ENCODE measurements at places on chromosomes 2 and 18. TPM values are rescaled to one million over a fixed set of nuclear protein-coding genes. Genes with fewer than 3 reads are reported as not detected.

GRCh38 chr18:58148954-58149471 is 105.0 kb downstream of the NEDD4L start:
- H3K4me1 ChIP-seq = no peaks in the 10 kb centered on the region
- no peaks in the 10 kb centered on the region for H3K36me3 ChIP-seq
- no peak overlapping the region for H3K27ac ChIP-seq
- no peak for DNase-seq

DNA sequence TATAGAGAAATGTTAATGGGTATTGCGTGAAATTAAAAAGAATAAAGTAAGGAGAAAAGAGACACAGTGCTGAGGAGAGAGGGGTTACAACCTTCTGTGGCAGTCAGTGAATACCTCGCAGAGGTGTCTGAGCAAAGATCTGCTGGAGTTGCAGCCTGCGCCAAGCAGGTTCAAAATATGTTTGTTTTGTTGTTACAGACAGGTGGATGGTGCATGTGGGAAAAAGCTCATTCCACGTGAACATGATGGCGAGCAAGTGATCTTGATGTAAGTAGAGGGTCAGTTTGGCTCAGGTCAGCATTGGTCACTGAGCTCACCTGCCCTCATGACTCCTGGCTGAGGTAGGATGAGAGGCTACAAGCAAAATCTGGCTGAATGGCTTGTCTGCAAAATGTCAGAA is 66.2 kb downstream of the SOX11 start:
- DNase-seq = no peak
- H3K27me3 ChIP-seq = no peaks in the 10 kb centered on the region
- no peaks in the 10 kb centered on the region for H3K4me1 ChIP-seq
- H3K36me3 ChIP-seq = no peaks in the 10 kb centered on the region
- H3K27ac ChIP-seq = no peak overlapping the region

- no peak overlapping the region for H3K27ac ChIP-seq
- no peaks in the 10 kb centered on the region for H3K36me3 ChIP-seq
- H3K4me1 ChIP-seq = no peaks in the 10 kb centered on the region
- no peak overlapping the region for H3K4me3 ChIP-seq
- no peak for DNase-seq
These were observed 38.2 kb downstream of the BOLA3 start for GRCh38 chr2:74109551-74109950.

- no peak overlapping the region for H3K27ac ChIP-seq
- H3K4me3 ChIP-seq = no peak overlapping the region
- H3K27me3 ChIP-seq = no peaks in the 10 kb centered on the region
- no peaks in the 10 kb centered on the region for H3K4me1 ChIP-seq
- DNase-seq = no peak
These were observed 12.4 kb upstream of the EML4 start for GRCh38 chr2:42156721-42157120.

DNA sequence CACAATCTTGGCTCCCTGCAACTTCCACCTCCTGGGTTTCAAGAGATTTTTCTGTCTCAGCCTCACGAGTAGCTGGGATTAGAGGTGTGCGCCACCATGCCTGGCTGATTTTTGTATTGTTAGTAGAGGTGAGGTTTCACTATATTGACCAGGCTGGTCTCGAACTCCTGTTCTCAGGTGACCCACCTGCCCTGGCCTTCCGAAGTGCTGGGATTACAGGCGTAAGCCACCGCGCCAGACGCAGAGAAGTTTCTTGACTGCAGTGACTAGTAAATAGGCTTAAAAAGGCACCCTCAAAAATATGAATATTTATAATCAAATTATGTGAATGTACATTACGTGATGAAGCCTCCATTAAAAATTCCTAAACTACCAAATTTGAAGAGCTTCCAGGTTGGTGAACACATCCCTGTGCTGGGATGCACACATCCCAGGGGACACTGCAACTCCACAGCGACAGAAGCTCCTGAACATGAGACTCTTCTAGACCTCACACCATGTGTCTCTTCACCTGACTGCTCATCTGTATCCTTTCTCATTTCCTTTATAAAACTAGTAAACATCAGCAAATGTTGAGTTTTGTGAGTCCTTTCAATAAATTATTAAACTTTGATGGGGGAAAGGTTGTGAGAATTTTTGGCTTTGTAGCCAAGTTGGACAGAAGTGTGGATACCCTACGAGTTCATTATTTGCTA is 203.3 kb upstream of the SPOPL start:
- no peaks in the 10 kb centered on the region for H3K4me1 ChIP-seq
- H3K27me3 ChIP-seq = no peaks in the 10 kb centered on the region
- H3K27ac ChIP-seq = no peak overlapping the region
- no peaks in the 10 kb centered on the region for H3K36me3 ChIP-seq
- H3K4me3 ChIP-seq = no peak overlapping the region

GRCh38 chr2:222734703-222735014 is 63.2 kb downstream of the MOGAT1 start:
- no peaks in the 10 kb centered on the region for H3K4me1 ChIP-seq
- no peak for DNase-seq
- H3K27ac ChIP-seq = no peak overlapping the region
- no peaks in the 10 kb centered on the region for H3K27me3 ChIP-seq
- H3K4me3 ChIP-seq = no peak overlapping the region
- no peaks in the 10 kb centered on the region for H3K36me3 ChIP-seq

DNA sequence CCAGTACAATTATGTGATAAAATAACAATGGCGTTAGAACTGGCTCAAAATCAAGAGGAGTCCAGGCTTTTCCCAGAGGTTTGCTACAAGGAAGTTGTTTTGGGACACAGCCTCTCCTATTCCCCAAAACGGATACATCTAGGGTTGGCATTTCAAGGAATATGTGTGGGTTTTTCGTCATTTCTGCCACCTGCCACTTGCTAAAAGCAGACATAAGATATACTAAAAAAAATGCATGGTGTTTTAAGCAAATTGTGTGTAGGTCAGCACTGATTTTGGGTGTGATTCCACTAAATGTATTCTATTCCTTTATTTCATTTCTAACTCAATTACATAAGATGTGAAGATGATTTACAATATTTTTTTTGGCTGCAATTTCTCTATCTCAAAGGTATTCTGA is 36.4 kb upstream of the GCG start:
- H3K4me3 ChIP-seq = no peak overlapping the region
- no peak for DNase-seq
- no peak overlapping the region for H3K27ac ChIP-seq
- no peaks in the 10 kb centered on the region for H3K36me3 ChIP-seq

- H3K4me3 ChIP-seq = no peak overlapping the region
- no peaks in the 10 kb centered on the region for H3K27me3 ChIP-seq
- DNase-seq = no peak
- H3K36me3 ChIP-seq = no peaks in the 10 kb centered on the region
These were observed 499.0 kb downstream of the TGIF1 start for GRCh38 chr18:3948958-3949357.

- H3K4me1 ChIP-seq = peaks cover 48% of the 10 kb centered on the region
- H3K36me3 ChIP-seq = peaks cover 88% of the 10 kb centered on the region
- no peaks in the 10 kb centered on the region for H3K27me3 ChIP-seq
- peak overlapping the region; percentile 86 for H3K27ac ChIP-seq
These were observed 21.9 kb downstream of the CYTIP start for GRCh38 chr2:157421964-157422363.

- no peak overlapping the region for H3K27ac ChIP-seq
- peaks cover 14% of the 10 kb centered on the region for H3K4me1 ChIP-seq
- no peak for DNase-seq
- no peaks in the 10 kb centered on the region for H3K27me3 ChIP-seq
- no peak overlapping the region for H3K4me3 ChIP-seq
These were observed 19.6 kb upstream of the CABLES1 start for GRCh38 chr18:23115683-23116096.

PROM2 gene
- not detected for polyA plus RNA-seq

GRCh38 chr2:23127465-23127864 is 257.5 kb upstream of the KLHL29 start:
- DNase-seq = no peak
- H3K27me3 ChIP-seq = no peaks in the 10 kb centered on the region
- H3K4me1 ChIP-seq = no peaks in the 10 kb centered on the region
- H3K27ac ChIP-seq = no peak overlapping the region
- no peak overlapping the region for H3K4me3 ChIP-seq
- no peaks in the 10 kb centered on the region for H3K36me3 ChIP-seq

DNA sequence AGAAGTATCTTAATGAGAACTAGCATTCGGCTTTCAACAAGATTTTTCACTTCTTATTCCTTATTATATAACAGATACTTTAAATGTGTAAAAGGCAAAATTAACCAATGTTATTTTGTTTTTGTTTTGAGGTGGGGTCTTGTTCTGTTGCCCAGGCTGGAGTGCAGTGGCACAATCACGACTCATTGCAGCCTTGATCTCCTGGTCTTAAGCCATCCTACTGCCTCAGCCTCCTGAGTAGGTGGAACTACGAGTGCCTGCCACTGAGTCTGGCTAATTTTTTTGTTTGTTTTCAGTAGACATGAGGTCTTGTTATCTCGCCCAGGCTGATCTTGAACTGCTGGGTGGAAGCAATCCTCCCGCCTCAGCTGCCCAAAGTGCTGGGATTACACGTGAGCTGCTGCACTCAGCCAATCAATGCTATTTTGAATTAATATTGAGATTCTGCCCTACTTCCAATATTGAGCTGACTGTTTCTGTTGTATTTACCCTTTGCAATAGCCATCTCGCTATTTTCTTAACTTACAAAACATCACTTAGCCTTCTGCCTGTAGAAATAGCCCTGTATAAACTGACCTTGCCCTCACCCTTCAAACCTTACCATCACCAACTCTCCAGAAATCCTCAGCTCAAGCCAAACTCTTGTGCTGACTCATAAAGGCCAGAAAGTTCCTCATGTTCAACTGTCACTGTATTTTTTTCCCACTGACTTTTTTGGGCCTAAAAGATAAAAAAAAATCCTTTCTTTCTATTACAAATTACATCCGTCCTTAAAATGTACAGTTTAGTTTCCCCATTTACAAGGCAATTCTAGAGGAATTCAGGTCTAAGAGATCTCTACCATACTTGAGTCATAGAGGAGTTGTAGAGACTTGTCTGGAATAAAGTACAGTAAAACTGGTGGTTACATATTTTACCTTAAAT is 94.3 kb downstream of the OLA1 start:
- no peak overlapping the region for H3K4me3 ChIP-seq

NTSR2 gene
- not detected for polyA plus RNA-seq
